ENCODE measurements at places on chromosomes 1 and 21.
A peak's percentile ranks its signal among the peaks of the same experiment; 100 is the strongest.

DNA sequence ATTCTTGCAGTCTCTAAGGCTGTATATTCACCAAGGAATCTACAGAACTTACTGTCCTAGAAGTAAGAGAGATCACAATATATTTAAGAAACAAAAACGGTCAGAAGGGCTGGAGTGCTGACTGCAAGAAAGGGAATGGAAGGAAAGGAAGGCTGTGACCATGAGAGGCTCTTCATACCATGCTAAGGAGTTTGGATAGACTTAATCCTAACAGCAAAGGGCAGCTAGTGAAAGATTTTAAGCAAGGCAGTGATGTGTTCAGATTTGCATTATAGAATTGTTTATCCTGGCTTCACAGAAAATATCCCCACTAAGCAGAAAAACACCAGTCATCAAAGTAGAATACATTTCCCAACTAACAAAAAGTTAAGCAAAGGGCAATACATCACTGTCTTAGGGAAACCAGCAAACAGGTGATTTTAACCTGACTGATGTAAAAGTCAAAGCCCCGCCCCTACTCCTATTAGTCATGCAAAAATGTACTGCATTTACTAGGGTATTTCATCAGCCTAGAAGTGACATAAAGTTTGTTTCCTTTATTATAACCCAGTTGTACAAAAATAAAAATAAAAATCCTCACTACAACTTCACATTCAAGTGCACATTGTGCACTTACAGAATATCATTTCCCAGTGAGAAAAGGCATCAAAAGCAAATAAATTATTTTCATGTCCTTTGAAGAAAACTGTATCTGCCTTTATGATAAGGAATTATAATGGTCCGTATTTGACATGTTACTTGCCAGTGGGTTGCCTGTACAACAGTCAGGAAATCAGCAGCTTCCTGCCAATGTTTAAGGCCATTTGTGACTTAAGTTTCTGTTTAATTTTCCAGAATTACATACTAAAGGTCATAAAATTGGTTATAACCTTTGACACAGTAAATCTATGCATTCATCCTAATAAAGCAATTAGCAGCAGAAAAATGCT lies 17.2 kb downstream of the JAK1 start:
- DNase-seq, result no peak

GRCh38 chr1:226320930-226321329 lies 12.0 kb upstream of the LIN9 start:
- no peak for DNase-seq

GRCh38 chr21:33327792-33328433 lies 3.1 kb downstream of the IFNAR1 start:
- DNase-seq, result no peak

DNA sequence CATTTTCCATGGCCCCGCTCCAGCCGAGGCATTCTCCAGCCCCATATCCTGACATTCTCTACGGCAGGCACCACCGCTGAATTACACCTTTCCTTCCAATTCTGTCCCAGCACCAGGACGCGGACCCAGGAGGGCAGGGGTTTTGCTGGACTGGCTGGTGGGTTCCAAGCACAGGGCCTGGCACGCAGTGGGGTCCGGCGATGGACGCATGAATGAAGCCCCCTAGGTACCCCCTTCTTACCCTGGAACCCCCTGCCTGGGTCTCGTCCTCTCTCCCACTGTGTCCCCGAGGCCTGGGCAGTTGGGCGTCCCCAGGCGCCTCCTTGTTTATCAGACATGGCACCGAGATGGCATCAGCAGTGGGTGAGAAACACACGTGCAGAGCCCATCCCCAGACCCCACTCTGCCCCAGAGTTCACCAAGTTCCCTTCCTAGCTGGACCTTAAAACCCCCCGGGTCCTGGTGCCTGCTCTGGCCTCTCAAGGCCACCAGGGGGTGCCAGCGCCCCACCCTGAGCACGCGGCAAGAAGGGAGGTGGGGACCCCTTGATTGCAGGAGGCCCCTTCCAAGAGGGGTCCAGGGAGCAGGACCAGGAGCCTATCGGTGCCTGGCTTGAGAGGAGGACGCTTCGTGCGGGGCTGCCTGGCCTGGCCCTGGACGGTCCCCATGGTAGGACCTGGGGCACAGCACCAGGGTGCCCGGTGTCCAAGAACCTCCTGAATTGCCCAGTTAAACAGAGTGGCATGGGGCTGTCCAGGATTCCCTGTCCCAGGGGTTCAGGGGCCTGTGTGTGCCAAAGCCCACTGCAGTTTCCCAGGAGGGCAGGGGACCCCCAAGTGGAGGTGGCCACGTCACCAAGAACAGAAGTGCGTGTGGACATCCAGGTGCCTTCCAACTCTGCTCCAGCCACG lies 46.1 kb downstream of the MEGF6 start:
- DNase-seq, result no peak

- no peak for DNase-seq
Observed at GRCh38 chr1:25001125-25001915, 71.2 kb upstream of the RUNX3 start.

DNA sequence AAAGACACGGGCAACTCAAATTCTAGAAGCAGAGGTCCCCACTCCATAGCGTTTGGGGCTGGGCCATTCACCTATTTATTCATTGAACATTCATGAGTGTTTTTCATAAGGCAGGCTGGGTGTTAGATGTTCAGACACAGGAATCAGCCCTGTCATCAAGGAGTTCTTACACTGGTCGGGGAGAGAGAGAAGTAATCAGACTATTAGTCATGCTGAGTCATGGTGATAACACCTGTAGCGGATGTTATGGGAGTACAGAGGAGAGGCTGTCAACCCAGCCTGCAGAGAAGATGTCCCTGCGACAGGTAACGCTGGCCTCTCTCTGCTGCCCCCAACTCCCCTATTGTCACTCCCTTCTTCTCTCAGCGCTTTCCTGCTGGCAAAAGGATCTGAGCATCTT lies 17.2 kb downstream of the LY9 start:
- no peak for DNase-seq

- DNase-seq, result no peak
Observed at GRCh38 chr1:160005070-160005469, 26.7 kb downstream of the PIGM start.

GRCh38 chr21:46425571-46425970 lies 33.1 kb upstream of the DIP2A start:
- no peak for DNase-seq

DNA sequence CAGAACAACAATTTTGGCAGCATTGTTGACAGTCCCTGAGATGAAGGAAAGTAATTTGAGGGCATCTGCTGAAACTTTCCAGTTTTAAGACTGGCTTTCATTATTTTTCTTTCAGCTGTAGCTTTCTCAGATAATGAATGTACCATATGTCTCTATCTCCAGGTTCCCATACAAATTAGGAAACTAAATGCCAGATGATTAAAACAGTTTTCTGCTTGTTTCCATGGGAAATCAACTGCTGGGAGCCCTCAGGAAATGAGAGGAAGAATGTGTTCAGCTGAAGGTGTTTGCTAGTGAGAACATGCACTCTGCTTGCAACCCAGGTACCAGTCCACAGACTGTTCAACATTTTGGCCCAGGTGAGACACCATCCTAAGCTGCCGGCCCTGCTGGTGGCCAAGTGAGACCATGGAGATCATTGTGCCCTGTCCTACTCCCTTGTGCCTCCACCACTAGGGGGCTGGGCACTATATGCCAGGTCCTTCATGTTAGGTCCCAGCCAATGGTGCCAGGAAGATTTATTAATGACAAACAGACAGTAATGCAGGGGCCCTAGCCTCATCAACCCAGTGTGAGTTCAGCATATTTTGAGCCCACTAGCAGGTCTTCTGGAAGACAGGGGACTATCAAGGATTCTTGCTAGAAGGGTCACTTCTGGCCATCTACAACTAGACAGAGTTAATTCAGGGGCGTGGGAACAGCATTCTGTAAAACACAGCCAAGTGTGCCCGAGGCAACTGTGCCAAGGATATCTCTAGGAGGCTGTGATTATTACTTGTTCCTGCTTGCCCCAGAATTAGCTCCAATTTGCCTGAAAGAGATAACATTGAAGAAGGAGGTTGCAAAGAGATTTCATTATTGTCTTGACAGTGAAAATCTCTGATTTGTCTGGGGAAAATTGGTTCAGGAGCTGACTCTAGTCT lies 17.0 kb upstream of the LRRC8C start:
- DNase-seq, result no peak

- DNase-seq, result no peak
Observed at GRCh38 chr1:156755527-156755950, 4.1 kb upstream of the HDGF start.

GRCh38 chr1:150813028-150813707 lies 5.1 kb upstream of the CTSK start:
- no peak for DNase-seq

DNA sequence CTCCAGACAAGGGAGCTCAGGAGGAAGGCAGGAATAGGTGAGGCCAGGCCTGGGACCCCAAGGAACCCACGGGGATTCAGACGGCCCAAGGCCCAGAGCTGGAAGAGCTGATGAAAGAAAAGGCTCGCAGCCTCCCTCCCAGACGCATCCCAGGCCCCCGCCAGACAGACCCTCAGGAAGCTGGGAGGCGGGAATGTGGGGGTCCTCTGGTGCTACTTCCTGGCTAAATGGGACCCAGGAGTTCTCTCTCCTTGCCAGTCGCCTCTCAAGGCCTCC lies 430 bp downstream of the FBXO2 start:
- no peak for DNase-seq

- DNase-seq, result no peak
Observed at GRCh38 chr1:194731025-194731424, 1544.6 kb upstream of the B3GALT2 start.

DNA sequence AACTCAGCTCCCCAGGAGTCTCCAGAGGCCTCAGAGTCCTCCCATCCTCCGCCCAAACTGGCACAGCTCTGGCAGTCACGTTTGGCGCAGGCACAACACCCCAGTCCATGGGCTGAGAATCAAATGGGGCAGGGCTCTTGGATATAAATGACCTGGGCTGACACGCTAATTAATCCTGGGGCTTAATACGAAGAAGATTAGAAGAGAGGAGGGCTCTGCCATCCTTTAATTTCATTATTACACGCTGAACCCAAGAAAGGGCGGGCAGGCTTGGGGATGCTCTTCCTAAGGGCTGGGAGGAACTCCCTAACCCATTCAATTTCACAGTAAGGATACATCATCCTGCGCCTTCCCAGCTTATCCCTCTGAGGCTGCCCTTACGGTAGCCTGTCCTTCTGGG lies 2.4 kb downstream of the GRIK3 start:
- no peak for DNase-seq

- no peak for DNase-seq
Observed at GRCh38 chr21:14880922-14881321, 183.9 kb downstream of the NRIP1 start.

GRCh38 chr1:76426606-76427005 lies 352.1 kb downstream of the ST6GALNAC3 start:
- DNase-seq, result no peak

- DNase-seq, result no peak
Observed at GRCh38 chr1:48597663-48598062, 125.7 kb upstream of the SPATA6 start.

DNA sequence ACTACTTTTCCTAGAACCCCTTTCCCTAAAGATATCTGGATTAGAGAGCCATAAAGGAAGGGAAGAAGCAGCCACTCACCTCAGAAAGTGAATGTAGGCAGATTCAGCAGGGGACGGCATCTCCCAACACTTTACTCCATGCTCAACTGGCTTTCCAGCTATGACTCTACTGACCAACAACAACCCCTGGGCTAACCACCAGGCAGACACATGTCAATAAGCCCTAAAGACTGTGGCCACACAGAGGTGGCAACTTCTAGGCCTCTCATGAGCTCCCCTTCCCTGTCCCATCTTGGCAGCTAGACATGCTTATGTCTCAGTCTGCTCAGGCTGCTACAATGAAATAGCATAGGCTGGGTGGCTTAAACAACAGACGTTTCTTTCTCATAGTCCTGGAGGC lies 214.0 kb upstream of the ZP4 start:
- DNase-seq, result no peak

DNA sequence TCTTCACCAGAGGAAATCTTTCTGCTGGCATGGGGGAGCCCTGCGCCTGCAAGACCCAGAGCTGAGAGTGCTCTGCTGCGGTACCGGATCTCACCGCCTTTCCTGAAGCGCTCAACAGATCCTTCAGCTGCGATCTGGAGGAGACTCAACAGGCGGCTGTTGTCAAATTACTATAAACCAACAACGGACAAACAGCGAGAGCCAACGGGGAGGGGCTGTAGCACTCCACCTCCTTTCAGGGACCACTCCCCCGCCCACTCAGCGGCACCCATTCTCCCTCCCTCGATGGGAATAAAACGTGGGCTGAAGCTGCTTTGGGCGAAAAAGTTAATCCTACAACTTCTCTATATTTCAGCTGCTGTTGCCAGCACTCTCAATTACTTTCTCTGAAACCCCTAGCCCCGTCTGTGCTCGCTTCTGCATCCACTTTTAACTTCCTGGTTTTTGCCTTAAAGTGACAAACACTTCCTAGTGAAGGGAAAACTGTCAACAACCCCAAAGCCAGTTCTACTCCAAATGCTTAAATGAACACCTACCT lies at the start of gene FMO5:
Gene FMO5 (minus strand): TSS at position 147 of the 538 bp plus-strand sequence. CDS start 310 bp downstream, outside the sequence.
- DNase-seq, result peak; percentile 20

DNA sequence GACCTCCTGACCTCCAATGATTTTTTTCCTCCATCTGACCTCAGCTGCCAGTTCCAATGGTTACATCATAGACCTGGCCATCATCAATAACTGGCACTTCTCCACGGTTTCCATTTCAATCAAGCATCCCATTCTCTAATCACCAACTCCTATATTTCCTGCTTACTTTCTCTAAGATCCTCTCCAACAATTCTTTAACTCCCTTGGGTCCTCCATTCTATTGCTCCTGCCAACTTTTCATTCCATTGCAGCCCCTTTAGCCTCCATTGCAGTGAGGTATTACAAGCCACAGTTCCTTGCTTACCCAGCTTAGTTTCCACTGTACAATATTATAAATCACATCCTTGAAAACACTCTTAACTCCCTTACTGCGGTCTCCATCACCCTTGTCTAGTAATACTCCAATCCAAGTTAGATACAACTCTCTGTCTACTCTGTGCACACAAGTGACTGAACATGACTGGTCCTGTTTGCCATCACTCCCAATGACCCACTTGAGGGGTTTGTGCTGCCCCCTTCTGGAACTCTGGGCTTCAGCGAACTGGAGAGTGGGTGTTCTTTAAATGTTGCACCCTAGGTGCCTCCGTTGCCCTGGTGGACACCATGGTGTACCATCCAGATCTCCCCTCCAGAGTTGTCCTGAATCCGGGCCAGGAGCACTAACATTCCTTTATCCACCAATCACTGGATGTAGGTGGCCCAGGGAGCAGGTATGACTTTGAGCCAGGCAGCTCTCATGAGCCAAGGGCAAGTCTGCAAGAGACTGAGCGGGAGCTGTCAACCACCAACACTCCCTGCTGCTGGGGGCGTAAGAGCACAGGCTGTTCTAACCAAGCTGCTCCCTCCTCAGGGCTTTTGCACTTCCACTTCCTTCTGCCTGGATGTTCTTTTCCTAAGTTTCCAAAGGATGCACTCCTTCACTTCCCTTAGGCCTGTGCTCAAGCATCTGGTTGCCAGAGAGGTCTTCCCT lies 3.7 kb upstream of the FNDC7 start:
- peak; percentile 40 for DNase-seq

- DNase-seq, result no peak
Observed at GRCh38 chr1:19043579-19044443, 87.3 kb upstream of the IFFO2 start.

- no peak for DNase-seq
Observed at GRCh38 chr1:229893762-229894444, 173.1 kb upstream of the GALNT2 start.

GRCh38 chr21:37149411-37149810 lies 76.4 kb downstream of the TTC3 start:
- DNase-seq, result no peak

Data from activated T-helper 1 cell treated with anti-CD3 and anti-CD28 coated beads, Interleukin-12 subunit alpha, Interleukin-12 subunit beta, Interleukin-2, Interleukin-4 antibody, amounts not matched to agents 30 ng/mL and 10 ng/mL and 1 ng/mL, durations not matched to agents 14 hours and 24 hours and 36 hours (primary cell).